CD4-positive, alpha-beta T cell treated with Interferon alpha-2 for 1 hour (primary cell): ENCODE measurements at places on chromosomes 1 and 21.

DNA sequence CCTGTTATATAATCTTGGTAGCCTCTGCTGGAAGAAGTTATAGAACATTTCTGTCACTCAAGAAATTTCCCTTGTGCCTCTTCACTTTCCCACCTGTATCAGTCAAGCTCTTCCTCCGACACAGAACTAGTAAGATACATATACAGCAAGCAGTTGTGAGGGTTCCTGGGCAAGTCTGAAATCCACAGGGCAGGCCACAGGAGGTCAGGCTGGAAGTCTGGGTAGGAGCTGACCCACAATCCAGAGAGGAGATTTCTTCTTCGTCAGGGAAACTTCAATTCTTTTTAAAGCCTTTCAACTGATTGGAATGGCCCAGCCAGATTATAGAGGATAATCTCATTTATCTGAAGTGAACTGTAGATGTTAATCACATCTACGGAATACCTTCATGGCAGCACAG is 96.4 kb upstream of the FMN2 start:
- no peak for DNase-seq

- DNase-seq = no peak
Observed at GRCh38 chr1:212774584-212774983, 17.0 kb downstream of the NSL1 start.

DNA sequence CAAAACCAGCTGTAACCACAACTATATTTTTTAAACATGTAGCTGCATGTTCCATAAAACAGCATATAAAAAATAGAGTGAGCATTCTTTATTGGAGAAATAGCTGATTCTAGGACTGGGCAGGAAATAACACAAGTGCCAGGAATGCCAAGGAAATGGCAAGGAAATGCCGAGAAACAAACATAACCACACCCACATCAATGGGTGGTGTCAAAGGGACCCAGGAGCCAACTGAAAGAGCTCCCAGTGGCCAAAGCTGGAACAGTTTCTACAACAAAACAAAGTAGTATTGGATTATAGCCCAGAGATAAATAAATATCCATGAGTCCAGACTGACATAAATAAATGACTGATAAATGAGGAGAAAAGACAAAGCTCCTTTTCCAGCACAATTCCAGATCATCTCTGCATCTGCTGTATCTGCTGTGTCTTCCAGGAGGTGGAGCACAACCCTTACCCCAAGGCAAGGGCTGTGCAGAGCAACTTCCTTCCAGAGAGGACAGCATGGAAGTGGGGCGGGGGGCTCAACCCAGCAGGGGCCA is 28.1 kb downstream of the ADARB1 start:
- no peak for DNase-seq

- no peak for DNase-seq
Observed at GRCh38 chr1:158952416-158952815, 21.1 kb downstream of the PYHIN1 start.

- DNase-seq = no peak
Observed at GRCh38 chr1:182952677-182953444, at the start of gene SHCBP1L. Gene SHCBP1L (minus strand): TSS chr1:182953166. CDS start chr1:182953133, 33 bp downstream.

GRCh38 chr1:231351816-231352215 is 13.7 kb downstream of the SPRTN start:
- no peak for DNase-seq

DNA sequence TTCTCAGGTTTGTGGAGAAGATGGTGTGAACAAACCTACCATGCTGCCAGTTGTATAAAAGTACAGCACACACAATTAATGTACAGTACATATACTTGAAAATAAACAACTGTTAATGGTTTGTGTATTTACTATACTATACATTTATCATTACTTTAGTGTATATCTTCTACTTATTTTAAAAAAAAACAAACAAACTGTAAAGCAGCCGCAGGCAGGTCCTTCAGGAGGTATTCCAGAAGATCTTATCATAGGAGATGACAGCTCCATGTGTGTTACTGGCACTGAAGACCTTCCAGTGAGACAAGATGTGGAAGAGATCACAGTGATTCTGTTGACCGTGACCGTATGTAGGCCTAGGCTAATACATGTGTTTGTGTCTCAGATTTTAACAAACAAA is 155.7 kb downstream of the COP1 start:
- no peak for DNase-seq

- no peak for DNase-seq
Observed at GRCh38 chr1:200883118-200883517, 10.3 kb downstream of the GPR25 start.

- DNase-seq = no peak
Observed at GRCh38 chr1:49171941-49172593, 395.4 kb upstream of the BEND5 start.

DNA sequence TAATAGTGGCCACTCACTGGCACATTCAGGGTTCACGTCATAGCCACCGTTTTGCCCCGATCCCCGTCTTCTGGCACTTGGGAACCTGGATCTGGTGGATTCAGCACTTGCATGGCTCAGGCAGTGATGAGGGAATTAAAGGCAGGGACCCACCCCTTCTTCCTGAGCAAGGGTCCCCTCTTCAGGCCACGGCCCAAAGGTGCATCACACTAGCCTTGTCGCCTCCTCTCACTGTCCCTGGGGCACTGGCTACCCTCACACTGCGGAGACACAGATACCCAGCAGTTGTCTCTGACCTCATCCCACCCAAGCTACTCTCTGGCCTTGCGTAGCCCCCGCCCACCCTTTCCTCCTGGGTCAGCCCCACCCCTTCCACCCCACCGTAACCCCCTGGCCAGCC is 19.9 kb upstream of the LDLRAP1 start:
- no peak for DNase-seq

DNA sequence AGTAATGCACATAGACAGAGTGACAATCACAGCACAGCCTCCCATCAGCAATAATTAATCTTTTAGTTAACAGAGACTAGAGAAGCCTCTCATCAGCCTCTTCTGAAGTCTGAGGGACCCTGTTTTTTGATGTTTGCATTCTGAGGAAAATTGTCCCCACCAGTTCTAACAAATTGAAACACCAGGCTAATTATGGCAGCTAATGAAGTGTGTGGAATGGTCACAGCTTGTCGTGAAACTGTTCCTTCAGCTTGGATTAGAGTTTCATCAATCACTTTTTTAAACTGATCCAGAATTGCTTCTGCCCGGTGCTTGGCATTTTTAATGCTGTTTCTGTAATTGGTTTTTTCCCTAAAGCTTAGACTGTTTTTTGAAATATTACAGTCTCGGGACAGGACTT is 208.0 kb downstream of the SPATA17 start:
- DNase-seq = no peak

- no peak for DNase-seq
Observed at GRCh38 chr1:9278116-9278515, 14.6 kb upstream of the SPSB1 start.

- no peak for DNase-seq
Observed at GRCh38 chr1:207497941-207498340, 2.0 kb downstream of the CR1 start.

GRCh38 chr1:78491451-78492071 is 787 bp downstream of the PTGFR start:
- DNase-seq = no peak

DNA sequence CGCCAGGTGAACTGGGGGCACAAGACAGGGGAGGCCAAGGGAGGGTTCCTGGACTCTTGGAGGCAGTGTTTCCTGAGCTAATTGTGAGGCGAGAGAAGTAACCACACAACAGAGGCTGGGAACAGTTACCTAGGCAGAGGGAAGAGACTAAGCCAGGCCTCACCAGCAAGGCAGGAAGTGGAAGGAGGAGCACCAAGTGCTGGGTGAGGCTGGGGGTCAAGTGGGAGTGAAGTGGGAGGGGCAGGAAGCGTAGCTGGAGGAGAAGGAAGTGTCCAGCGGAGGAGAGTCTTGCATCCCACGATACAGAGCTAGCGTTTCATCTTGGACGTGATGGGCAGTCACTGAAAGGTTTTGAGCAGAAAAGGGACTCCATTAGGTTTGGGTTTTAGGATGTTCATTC is 48.3 kb upstream of the CAPZB start:
- no peak for DNase-seq

- no peak for DNase-seq
Observed at GRCh38 chr1:56063461-56063860, 515.9 kb downstream of the PLPP3 start.

GRCh38 chr1:22709227-22709626 is 1.4 kb upstream of the EPHB2 start:
- no peak for DNase-seq

GRCh38 chr1:152466217-152466616 is 44.4 kb upstream of the LCE5A start:
- DNase-seq = no peak

GRCh38 chr1:218783131-218783530 is 390.5 kb upstream of the LYPLAL1 start:
- no peak for DNase-seq

DNA sequence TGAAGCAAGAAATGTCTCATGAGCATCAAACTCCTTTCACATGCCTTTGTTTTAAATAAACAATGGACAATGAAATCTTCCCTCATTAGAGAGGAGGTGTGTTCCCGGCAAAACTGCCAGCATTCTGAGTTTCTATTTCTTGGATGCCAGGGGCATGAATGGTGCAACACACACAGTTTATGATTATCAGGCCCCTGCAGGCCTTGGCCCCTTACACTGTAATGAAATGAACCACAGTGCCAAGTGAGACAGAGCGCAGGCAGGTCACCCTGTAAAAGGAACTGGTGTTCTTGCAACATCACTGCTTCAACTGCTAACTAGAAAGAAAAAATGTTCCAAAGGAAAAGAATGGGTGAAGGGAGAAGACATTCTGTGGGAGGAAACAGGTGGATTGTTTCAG is 3.8 kb upstream of the PIGC start:
- no peak for DNase-seq

DNA sequence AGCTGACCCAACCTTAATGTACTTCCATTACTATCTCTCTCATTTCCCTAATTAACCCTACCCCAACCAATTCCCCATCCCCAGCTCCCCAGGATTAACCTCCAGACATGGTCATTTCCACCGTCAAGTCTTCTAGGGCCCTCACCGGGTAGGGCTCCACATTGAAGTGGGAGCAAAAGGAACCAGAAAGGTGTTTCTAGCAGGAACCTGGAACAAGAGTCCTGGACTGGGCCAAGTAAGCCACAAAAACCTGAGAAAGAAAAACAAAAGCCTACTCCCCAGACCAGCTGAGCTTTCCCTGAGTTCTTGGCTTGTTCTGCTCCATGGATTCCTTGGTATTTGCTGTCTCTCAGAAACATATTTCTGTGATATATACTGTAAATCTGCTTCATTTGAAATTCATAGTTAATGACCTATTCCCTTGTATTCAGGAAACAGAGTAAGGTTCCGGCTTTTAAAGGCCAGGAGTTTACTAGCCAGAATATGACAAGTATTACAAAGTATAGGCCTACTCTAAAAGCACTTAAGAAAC is 58.4 kb downstream of the SYF2 start:
- no peak for DNase-seq

DNA sequence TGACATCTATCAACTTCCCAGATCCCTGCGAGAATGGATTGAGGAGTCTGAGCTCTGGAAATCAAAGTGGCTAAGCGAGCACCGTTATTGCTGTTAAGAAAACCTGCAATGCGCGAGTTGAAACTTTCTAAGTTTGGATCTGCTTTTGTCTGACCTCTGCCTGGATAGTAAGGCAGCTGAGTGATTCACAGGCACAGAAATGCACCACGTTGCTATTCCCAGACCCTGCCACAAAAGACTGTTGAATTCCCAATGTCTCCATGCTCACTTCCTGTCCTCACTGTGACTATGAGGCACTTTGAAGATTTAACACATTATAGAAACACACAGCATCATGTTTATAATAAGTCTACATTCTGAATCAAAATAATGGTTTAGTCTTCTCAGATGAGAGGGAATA is 27.1 kb upstream of the CNIH3 start:
- no peak for DNase-seq

GRCh38 chr1:14366091-14367018 is 232.1 kb upstream of the KAZN start:
- DNase-seq = no peak

- no peak for DNase-seq
Observed at GRCh38 chr1:24477309-24477708, 25.3 kb upstream of the RCAN3 start.

GRCh38 chr1:174743654-174744561 is 255.8 kb upstream of the CACYBP start:
- peak; percentile 57 for DNase-seq

- no peak for DNase-seq
Observed at GRCh38 chr1:220339581-220339980, 67.3 kb upstream of the RAB3GAP2 start.

GRCh38 chr1:169745015-169745861 is 11.4 kb upstream of the SELE start:
- no peak for DNase-seq

- no peak for DNase-seq
Observed at GRCh38 chr1:45244660-45245059, 38.3 kb upstream of the ZSWIM5 start.

DNA sequence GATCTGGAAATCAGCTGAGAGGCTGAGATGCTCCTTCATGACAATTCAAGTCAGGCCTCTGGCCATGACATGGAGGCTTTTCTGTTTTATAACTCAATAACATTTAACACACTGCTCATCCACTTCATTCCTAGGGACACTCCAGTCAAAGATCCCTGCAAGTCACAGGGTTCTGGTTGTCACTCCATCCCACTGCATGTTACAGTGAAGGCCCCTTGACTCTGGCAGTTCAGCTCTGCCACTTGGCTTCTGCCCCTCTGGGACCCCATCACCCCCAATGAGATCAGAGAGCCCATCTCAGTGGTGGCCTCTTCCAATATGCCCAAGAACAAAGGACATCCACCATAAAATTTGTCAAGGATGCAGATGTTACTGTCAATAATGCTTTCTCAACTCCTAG is 10.0 kb upstream of the FAM110D start:
- no peak for DNase-seq
